Stimulated activated CD8-positive, alpha-beta memory T cell treated with anti-CD3 and anti-CD28 coated beads, Interleukin-7, amount 100 ng/mL, for 1 hour (primary cell): ENCODE measurements at places on chromosomes 3 and 15.

- DNase-seq: no peak
These were observed 24.9 kb downstream of the TMEM207 start for GRCh38 chr3:190424478-190425439.

DNA sequence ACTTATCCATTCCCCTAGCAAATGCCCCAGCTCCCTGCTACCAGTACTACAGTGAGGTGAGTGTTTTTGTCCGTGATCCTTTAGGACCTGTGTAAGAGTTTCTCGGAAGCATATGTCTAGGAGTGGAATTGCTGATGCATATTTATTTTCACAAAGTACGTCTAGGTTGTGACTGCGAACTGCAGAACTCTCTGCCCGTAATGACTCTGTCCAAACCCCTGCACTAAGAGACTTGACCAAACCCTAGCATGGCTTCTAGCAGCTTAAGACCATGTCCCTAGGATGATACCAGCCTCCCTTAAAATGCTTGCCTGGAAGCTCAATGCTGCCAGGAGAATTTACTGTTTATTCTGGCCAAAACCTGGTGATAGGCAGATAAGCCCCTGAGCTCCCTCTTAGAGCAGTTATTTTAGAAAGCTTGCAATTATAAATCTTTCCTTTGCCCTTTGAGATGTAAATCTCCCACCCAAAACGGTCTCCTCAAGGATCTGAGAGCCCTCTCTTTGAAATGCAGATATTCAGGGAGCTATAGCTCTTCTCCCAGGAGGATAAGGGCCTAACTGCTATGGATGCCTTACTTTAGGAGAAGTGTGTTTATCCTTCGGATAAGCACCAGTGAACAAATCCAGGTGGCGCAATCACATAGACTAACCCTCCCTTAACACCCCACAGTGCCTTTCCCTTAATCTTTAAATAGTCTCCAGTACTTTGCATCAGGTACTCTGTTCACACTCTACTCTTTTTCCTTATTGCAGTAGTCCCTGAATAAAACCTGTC is 14.7 kb upstream of the CA12 start:
- DNase-seq: no peak

DNA sequence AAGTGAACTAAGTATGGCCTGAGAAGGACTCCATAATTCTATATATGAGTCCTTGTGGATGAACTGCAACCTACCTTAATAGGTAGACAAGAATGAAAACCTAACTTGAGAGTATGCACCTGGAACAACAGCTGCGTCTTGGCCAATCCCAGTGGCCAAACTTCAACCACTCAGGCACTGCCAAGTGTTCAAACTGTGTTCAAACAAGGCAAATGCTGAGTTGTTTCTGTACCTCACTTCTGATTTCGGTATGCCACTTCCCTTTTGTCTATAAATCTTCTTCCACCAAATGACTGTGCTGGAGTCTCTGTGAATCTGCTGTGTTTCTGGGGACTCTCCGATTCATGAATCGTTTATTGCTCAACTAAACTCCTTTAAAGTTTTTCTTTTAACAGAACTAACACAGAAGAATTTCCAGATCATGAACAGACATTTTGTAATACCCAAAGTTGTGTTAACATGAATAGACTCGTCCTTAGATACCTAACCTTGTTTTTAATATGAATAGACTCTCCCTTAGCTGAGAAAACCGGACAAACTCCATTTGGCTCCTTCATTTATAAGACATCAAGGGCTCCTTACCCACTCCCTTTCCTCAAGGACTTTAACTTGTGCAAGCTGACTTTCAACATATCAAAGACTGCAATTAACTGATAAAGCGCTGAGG is 4.1 kb downstream of the ZNF717 start:
- DNase-seq: no peak

- no peak for DNase-seq
These were observed 217.3 kb downstream of the SUCLG2 start for GRCh38 chr3:67437090-67437489.

DNA sequence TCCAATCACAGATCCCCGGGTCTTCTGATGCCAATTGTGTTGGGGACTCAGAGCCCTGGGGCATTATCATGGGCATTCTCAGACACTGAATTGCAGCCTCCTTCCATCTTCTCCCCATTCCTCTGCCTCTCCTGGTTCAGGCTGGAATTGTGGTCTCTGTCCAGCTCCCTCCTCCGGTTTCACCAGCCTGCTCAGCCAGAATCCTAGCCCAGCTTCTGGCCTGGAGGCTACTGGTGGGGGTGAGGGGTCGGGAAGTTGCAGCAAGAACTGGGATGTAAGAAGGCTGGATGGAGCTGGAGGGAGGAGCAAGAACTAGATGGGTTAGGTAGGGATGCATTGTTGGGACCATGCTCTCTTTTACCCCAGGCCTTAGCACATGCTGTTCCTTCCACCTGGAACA is 53.5 kb downstream of the TLE3 start:
- DNase-seq: no peak
